ENCODE measurements at places on chromosomes 1 and 21. TPM values are rescaled to one million over a fixed set of nuclear protein-coding genes. Genes with fewer than 3 reads are reported as not detected.

Gene LCE1F
- not detected for total RNA-seq

Gene S100A1
- 13.4 TPM for total RNA-seq

Gene OR2AK2
- not detected for total RNA-seq

- no peak for DNase-seq
Measured at GRCh38 chr1:63466759-63467158, 56.3 kb downstream of the ITGB3BP start.

Data from tongue (tissue), 3 donors.